Anterior cingulate cortex (tissue), 58 donors: ENCODE measurements at places on chromosomes 2 and 18.

- DNase-seq = no peak
These were observed 109.4 kb downstream of the GATA6 start for GRCh38 chr18:22278798-22279197.

GRCh38 chr2:25473131-25473530 is 131.4 kb upstream of the DNMT3A start:
- no peak for DNase-seq

GRCh38 chr2:21044694-21045371 is 960 bp upstream of the APOB start:
- DNase-seq = no peak

GRCh38 chr18:57209713-57210106 is 62.8 kb downstream of the BOD1L2 start:
- DNase-seq = no peak
